ENCODE measurements at places on chromosomes 11 and 22.

DNA sequence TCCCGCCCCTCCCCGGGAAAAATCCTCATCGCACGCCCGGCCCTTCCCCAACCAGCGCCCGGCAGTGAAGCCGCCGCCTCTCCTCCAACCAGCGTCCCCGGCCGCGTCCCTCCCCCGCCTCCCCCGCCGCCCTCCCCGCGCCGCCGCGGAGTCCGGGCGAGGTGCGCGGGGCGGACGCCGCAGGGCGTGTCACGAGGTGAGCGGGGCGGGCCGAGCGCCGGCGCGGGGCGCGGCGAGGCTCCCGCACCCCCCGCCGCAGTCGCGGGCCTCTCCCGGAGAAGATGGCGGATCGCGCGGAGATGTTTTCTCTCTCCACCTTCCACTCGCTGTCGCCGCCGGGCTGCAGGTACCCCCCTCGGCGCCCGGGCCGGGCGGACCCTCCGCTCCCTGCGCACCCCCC is at the start of gene MAPK8IP2:
MAPK8IP2 (plus strand) TSS at position 256 of the 400 bp plus-strand sequence; CDS start at position 282, 26 bp downstream.
- DNase-seq, result peak; percentile 77

GRCh38 chr11:113817626-113818025 is 38.0 kb downstream of the CLDN25 start:
- DNase-seq, result no peak

GRCh38 chr11:69913591-69914285 is 94.5 kb upstream of the FGF3 start:
- DNase-seq, result no peak

GRCh38 chr22:35056486-35056885 is 9.5 kb upstream of the ISX start:
- no peak for DNase-seq

GRCh38 chr11:119306373-119306890 is 10.5 kb downstream of the MCAM start:
- no peak for DNase-seq

DNA sequence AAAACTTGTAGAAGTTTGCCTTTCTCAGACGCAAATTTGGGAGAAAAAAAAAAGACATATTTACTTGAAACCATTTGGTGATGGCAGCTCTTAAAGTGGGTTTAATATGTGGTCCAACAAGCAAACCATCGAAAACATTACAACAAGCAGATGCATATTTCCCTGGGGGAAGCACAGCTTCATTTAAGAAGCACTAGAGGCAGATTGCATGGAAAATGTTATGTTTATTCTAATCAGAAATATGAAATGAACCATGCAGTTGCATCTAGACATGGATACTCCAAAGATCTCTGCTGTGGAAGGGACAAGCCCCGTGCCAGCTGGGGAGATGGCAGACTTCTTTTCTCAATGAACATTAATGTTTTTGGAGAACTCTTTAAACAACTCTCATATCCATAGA is 57.4 kb upstream of the PARVA start:
- DNase-seq, result no peak

- DNase-seq, result no peak
Measured at GRCh38 chr11:70871881-70872280, 380.5 kb downstream of the SHANK2 start.

DNA sequence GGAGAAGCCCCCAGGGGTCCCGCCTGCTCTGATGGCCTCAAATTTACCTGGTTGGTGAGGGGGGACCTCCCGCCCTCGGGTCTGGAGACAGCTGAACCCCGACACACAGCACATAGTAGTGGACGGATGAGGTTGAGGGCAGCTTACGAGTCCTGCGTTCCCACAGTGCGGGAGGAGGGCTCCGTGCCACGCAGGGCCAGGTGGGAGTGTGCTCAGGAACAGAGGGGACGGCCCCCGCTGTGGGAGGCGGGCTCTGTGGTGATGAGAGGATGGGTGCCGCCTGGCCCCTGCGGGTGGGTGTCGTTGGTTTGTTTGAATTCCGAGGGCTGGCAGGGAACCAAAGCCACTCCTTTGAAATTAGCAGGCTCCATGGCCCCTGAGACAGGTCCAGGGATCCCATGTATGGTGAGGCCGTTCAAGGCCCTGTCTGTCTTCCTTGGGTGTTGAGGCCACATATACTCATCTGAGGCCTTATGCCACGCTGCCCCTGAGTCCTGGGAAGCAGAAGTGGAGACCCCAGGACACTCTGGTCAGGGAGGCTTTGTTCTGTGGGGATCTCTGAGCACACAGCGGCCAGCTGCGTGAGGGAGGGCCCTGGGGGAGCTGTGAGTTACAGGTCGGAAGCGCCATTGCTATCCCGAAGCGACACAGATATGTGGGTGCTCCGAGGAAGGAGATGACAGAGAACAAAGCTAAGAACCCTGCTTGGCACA is 21.9 kb downstream of the NADSYN1 start:
- no peak for DNase-seq

DNA sequence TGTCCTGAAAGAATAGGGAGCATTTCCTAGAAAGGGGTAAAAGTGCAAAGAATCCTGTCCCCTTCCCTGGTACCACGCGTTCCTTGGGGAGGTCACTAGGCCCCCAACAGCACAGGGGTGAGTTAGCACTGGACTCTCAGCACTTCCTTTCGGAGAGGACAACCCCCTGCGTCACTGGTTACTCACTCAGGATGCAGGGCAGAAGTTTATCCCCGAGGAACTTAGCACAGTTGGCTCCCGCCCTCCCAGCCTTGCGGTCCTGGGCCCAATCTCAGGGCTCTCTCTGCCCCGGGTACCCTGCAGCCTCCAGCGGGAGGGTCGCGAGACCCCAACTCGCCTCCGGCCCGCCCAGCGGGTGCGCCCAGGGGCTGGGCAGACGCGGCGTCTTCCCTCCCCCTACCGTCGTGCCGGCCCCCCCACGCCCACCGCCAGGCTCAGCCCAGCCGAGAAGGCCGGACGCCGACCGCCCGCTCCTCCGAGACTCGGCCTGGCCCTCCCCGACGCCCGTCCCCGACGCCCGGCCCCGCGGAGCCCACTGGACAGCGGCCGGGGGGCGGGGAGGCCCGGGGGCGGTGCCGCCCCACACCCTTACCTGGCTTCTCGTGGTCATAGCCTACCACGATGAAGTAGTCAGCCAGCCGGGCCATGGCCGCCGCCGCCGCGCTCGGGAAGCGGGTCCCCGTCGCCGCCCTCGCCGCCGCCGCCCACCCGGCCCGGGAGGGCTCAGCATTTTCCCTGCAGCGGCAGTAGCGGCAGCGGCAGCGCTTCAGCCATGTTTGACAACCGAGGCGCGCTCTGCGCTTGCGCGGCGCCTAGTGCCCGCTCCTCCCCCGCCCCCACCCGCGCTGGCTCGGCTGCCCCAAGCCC is at the start of gene SBF2:
SBF2 (minus strand) TSS at position 797 of the 867 bp plus-strand sequence; CDS start at position 647, 150 bp downstream.
- DNase-seq, result peak; percentile 86

- DNase-seq, result no peak
Measured at GRCh38 chr22:44449061-44449682, 48.9 kb downstream of the RTL6 start.

DNA sequence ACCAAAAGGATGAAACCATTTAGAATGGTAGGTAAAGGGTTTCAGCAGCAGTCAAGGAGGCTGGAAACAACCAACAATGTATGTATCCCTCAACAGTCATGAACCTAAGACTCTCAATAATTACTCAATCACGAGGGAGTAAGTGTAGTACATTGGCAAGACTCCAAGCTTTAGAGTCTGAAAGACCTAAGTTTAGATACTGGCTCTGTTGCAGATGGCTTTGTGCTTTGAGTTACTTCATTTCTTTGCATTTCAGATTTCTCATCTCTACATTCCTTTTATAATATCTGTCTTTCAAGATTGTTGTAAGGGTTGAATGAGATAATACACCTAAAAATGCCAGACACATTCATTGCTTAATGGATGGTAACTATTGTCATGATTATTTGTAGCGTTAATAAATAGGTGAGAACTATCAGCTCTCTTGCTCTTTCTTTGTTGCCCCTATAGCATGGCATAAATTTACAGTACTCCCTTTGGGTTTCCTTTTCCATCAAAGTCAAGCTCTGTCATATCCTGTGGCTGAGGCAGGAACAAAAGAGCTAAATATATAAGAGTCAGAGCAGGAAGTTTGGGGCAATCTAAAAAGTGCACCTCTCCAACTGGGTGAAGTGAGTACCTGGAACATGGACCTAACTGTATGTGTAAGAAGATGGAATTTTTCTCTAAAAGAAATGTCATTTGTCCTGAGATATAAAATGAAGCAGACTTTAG is 228.2 kb upstream of the ZC3H12C start:
- no peak for DNase-seq

GRCh38 chr11:119952441-119952840 is 185.5 kb downstream of the TRIM29 start:
- no peak for DNase-seq

GRCh38 chr11:87803748-87804147 is 371.5 kb downstream of the RAB38 start:
- DNase-seq, result no peak

GRCh38 chr11:75420224-75421034 is 12.6 kb downstream of the KLHL35 start:
- peak; percentile 55 for DNase-seq

GRCh38 chr22:42697542-42698013 is 23.1 kb downstream of the A4GALT start:
- DNase-seq, result no peak

GRCh38 chr11:65042891-65043290 is 1.9 kb downstream of the SAC3D1 start:
- no peak for DNase-seq

DNA sequence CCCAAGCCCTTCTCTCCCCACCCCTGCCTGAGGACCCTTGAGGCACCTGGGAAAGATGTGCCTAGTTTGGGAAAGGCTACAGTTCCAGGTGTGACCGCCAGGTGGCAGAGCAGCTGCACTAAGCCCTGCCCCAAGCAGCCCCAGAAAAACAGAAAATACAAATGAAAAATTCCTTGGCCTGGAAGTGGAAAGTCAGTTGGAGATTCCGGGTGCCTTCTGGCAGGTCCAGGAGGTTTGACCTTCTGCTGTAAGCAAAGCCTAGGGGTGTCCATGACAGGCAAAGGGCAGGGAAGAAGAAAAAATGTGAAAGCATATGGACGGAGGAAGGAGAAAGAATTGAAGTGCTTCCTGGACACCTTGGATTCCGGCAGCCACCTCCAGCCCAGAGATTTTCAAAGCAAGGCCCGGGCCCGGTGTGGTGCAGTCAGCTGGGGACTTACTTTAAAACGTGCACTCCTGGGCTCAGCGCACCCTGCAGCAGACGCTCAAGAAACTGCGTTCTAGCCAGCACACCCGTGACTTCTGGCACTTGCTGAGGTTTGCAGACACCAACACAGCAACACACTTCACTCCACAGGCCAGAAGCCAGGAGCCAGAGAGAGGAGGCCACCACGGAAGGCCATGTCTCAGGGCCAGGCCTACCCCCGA is 37.3 kb upstream of the SLC22A12 start:
- peak; percentile 72 for DNase-seq

DNA sequence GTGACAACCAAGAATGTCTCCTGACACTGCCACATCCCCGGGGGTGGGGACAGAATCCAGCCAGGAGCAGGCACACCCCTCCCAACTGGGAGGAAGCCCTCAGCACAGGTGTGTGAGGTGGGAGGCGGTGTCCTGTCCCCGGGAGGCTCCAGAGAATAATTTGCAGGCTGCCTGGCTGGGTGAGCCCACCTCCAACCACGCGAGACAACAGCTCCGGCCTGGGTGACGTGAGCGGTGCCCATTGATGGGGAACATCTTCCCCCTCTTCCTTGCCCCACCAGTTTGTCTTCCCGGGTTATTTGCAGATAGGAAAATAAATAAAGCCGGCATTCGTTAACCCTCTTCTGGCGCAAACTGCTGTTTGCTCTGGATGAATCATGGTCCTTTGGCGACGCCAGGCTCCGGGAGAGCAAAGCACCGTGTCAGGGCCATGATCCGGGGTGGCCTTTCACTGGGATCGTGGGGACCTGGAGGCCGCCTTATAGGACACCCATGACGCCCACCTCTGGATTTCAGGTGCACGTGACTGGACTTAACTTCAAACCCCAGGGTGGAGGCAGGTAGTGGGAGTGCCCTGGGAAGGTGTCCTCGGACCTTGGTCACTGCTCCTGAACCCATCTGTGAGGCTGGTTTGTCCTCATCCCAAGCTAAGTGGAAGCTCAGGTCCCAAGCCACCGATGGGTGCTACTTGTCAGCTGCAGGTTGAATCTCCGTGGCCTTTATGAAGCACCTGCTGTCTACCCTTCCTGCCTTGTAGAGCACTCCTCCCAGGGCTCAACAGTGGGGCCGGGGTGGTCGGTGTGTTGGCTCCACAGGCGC is 13.9 kb downstream of the CCND1 start:
- no peak for DNase-seq

- DNase-seq, result no peak
Measured at GRCh38 chr11:78212586-78213371, 24.1 kb downstream of the USP35 start.

- no peak for DNase-seq
Measured at GRCh38 chr11:105183426-105183825, 43.9 kb upstream of the CARD18 start.

DNA sequence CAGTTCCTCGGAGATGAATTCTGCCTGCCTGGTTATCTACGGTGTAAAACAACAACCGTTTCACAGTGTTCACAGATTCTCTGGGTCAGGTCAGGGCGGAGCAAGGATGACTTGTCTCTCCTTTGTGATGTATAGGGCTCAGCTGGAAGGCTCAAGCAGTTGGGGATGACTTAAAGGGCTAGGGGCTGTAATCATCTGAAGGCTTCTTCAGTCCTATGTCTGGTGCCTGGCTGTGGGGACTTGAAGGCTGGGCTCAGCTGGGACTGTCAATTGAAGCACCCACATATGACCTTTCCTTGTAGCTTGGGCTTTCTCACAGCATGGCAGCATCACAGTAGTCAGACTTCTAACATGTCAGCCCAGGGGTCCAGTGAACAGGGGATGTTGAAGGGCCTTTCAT is 29.3 kb downstream of the EIF3F start:
- no peak for DNase-seq

DNA sequence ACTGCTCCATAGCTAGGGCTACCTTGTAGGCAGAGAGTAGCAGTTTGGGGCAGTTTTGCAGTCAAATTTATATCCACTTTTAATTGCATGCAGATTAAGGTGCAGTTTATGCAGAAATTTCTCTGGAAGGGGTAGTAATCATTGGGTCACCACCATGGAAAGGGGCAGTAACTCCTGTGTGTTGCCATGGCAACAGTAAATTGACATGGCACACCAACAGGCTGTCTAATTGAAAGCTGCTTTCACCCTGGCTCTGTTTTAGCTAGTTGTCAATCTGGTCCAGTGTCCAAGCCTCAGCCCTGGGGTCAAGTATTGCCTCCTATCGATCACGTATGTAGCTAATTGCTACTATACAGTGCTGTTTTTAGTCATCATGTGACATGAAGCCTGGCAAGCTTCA is 786.1 kb upstream of the CNTN5 start:
- DNase-seq, result no peak

- DNase-seq, result peak; percentile 48
Measured at GRCh38 chr22:46827136-46827780, 64.8 kb downstream of the TBC1D22A start.

DNA sequence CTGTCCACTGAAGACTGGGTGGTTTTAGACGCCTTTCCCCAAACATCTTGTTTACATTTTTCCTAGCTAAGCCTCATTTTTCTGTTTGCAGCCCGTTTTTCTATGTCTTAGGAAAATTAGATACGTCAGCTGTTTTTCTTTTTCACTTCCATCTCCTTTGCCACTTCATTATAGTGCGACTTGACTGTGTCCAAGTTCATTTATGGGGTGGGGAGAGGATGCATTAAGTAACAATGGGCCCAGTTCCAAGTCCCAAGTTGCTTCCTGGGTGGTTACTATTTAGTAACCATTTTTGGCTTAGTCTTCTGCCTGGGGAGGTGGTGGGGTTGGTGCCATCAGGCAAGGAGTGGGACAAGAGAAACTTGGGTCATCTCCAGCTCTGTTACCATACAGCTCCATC is 83.0 kb downstream of the TRAF6 start:
- no peak for DNase-seq

GRCh38 chr11:92894197-92894596 is 75.3 kb upstream of the MTNR1B start:
- no peak for DNase-seq

Data from WERI-Rb-1 (cell line).